ENCODE measurements at places on chromosomes 11 and 22. TPM values are rescaled to one million over a fixed set of nuclear protein-coding genes. Genes with fewer than 3 reads are reported as not detected.

DNA sequence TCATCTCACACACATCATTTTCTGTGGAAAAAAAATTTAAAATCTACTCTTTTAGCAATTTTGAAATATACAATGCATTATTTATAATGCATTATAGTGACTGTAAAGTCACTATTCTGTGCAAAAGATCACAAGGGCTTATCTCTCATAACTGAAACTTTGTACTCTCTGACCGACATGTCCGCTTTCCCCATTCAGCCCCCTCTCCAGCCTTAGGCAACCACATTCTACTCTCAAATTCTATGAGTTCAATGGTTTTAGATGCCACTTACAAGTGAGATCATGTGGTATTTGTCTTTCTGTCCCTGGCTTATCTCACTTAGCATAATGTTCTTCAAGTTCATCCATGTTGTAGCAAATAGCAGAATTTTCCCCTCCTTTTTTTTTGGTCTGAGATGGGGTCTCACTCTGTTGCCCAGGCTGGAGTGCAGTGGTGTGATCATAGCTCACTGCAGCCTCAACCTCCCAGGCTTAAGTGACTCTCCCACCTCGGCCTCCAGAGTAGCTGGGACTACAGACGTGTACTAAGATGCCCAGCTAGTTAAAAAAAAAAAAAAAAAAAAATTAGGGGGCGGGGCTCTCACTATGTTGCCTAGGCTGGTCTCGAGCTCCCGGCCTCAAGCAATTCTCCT is 44.5 kb downstream of the SYN3 start:
- no peaks in the 10 kb centered on the region for H3K36me3 ChIP-seq
- DNase-seq, result no peak
- H3K27me3 ChIP-seq, result peaks cover 3% of the 10 kb centered on the region
- no peak overlapping the region for H3K4me3 ChIP-seq

GRCh38 chr11:114148013-114148382 is 88.5 kb downstream of the ZBTB16 start:
- DNase-seq, result no peak
- H3K4me3 ChIP-seq, result no peak overlapping the region
- H3K4me1 ChIP-seq, result peaks cover 30% of the 10 kb centered on the region
- H3K36me3 ChIP-seq, result no peaks in the 10 kb centered on the region
- no peaks in the 10 kb centered on the region for H3K27me3 ChIP-seq

DNA sequence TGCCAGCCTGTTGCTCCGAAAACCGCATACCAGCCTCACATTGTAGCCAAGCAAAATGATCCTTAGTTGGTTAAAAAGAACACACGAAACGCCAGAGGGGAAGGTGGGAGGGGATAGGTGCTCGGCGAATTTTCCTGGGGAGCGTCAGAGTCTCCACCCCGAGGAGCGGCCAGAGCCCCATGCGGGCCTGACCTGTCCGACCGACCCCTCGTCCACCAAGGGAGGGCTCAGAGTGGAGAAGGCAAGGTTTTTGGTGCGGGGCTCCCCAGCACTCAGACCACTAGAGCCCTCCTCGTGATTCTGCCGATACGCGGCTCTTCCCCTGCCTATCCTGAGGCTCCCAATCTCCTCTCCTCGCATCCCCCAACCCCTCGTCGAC is 39.6 kb downstream of the DIXDC1 start:
- H3K4me1 ChIP-seq, result peaks cover 15% of the 10 kb centered on the region
- DNase-seq, result no peak
- peak overlapping the region; percentile 68 for H3K4me3 ChIP-seq
- H3K27ac ChIP-seq, result peak overlapping the region; percentile 46
- H3K36me3 ChIP-seq, result peaks cover 8% of the 10 kb centered on the region

The EMID1 gene
- total RNA-seq, result 18.9 TPM
